8988T (cell line): ENCODE measurements at places on chromosomes 11 and 22.

DNA sequence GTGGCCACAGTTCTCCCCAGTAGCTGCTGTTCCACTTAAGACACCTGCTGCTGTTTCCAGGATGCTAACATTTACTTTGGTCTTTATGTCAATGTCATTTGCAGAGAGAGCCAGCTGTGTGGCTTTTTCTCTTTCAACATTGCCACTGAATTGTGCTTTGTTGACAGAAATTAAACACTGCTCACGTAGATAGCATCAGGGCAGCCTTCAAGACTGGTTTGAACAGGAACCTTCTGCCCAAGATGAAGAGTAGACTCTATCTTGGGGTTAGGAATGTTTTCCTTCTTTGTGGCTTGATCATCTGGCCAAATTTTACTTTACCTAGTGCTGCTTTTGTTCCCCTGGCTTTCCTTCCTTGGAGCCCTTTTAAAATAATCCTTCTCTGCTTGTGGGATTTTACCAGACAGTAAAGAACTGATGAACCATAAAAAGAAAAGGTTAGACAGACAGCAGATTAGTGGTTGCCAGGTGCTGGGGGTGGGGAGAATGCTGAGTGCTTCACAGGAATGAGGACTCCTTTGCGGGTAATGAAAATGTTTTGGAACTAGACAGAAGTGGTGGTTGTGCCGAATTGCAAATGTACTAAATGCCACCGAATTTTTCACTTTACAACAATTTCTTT is 22.7 kb upstream of the XBP1 start:
- DNase-seq, result no peak

- DNase-seq, result no peak
Observed at GRCh38 chr11:133541021-133541719, 8.9 kb upstream of the OPCML start.

DNA sequence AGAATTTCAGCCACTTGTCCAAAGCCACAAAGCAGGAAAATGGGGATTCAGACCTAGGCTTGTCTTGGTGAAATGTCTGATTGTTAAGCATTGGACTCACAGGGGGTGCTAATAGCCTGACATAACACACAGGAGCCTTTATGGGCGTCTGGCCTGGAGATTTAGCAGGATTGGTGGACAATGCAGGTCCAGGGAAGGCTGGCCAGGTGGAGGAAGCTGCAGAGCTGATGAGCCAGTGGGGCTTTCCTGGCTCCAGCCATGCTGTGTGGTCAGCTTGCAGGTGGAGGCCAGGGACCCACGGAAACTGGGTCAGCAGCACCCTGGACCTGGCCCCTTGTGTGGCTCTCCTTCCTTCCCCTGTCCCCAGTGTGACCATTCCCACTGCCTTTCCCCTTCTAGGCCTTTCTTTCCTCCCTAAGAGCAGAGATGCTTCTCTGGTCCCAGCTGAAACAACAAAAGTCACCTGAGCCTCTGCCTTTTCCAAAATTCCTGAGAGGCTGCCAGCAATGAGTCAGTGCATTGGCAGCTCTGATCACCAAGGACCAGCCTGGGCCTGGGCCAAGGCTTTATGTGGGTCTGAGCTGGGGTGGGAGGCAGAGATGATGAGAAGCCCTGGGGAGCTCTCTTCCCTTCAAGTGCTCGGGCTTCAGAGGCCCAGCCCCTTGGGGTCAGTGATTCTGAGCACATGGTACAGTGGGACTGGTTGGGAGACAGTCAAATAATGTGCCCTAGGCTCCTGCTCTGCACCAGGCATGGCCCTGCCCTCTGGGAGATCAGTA is 85.2 kb downstream of the CCDC81 start:
- DNase-seq, result peak; percentile 80

- no peak for DNase-seq
Observed at GRCh38 chr11:17403980-17404759, 15.7 kb upstream of the KCNJ11 start.

- DNase-seq, result no peak
Observed at GRCh38 chr22:42327462-42328129, 57.1 kb upstream of the TCF20 start.

GRCh38 chr22:19509191-19509590 is 15.0 kb downstream of the CLDN5 start:
- no peak for DNase-seq

GRCh38 chr11:65842144-65842543 is 8.4 kb downstream of the SNX32 start:
- DNase-seq, result no peak

DNA sequence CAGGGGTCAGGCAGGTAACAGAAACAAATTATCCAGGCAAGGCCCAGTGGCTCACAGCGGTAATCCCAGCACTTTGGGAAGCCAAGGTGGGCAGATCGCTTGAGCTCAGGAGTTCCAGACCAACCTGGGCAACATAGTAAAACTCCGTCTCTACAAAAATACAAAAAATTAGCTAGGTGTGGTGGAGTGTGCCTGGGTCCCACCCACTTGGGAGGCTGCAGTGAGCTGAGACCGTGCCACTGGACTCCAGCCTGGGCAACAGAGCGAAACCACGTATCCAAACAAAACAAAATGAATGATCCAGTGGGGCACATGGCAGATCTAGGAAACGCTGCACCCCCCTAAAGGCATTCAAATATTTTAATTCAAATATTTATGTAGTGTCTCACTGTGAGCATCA is 9.9 kb downstream of the NUMA1 start:
- no peak for DNase-seq

DNA sequence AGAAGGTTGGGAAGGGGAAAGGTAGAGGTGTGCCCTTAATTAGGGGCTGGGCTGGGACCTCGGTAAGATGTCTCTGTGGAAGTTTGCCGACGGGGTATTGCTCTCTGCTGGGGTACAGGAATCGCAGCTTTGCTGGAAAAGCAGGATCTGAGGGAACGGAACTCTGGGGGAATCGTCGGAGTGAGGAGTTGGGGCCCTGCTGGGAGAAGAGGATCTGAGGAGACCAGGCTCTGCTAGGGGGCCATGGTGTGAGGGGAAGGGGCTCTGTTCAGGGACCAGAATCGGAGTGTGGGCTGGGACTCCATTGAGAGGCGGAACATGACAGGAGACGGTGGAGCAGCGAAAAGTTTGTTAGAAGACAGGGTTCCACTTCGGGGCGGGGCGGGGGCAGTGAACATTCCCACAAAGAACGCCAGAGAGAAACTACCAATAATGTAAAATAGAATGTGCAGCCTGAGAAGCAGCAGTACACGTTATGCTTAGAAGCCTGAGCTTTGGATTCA is 456 bp downstream of the AAMDC start:
- no peak for DNase-seq

DNA sequence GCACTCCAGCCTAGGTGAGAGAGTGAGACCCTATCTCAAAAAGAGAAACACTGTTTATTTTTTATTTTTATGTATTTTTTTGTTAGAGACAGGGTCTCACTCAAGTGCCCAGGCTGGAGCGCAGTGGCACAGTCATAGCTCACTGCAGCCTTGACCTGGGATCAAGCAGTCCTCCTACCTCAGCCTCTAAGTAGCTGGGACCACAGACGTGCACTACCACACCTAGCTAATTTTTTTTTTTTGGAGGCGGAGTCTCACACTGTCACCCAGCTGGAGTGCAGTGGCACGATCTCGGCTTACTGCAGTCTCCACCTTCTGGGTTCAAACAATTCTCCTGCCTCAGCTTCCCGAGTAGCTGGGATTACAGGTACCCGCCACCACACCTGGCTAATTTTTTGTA is 6.4 kb downstream of the RBX1 start:
- DNase-seq, result no peak

GRCh38 chr11:117997823-117998579 is 11.8 kb downstream of the IL10RA start:
- no peak for DNase-seq

GRCh38 chr11:120689596-120690275 is 178.2 kb downstream of the GRIK4 start:
- DNase-seq, result no peak

DNA sequence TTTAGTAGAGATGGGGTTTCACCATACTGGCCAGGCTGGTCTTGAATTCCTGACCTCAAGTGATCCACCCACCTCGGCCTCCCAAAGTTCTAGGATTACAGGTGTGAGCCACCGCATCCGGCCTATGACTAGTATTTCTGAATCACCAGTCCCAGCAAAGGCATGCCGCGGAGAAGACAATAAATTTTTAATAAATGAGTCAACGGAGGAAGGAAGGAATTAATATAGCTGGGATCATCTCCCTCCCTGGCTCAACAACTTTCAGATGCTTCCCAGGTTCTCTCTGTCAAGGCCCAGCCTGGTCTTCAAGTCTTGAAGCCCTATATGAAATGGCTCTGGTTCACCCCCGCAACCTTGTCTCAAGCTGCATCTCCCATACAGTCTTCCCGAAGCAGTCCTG is 45.7 kb downstream of the CYTH4 start:
- DNase-seq, result peak; percentile 71

- DNase-seq, result no peak
Observed at GRCh38 chr22:44133161-44133560, 47.6 kb upstream of the PARVG start.

GRCh38 chr11:69388661-69389060 is 92.8 kb upstream of the LINC01488 start:
- DNase-seq, result no peak

DNA sequence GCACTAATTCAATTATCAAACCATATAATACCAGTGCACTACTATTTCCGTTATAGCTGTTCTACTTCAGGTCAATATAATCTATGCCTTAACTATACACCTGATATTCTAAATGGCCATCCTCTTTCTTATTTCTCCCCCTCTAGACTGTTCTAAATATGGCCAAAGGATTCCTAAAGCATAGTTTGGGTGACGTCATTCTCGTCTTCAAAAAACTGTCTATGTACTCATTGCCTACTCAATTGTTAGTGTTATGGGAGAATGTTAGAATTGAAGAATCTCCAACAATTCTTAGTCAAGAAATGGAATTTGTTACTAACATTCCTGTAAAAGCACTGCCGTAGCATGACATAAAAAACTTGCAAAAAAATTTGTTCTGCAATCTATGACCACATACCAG is 431.1 kb upstream of the ANO3 start:
- no peak for DNase-seq

DNA sequence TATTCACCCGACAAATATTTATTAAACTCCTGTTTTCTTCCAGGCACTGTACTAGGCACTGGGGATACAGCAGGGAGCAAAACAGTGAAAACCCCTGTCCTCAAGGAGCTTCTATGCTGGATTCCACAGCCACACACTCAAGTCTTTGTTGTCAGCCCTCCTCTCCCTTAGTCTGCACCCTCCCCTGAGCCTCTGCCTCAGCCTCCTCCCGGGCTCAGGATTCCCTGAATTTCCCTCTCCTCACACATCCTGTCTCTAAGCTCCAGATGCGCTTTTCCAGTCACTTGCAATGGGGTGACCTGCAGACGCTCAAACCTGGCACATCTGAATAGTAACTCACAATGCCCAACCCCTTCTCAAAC is 13.5 kb upstream of the TUB start:
- no peak for DNase-seq

DNA sequence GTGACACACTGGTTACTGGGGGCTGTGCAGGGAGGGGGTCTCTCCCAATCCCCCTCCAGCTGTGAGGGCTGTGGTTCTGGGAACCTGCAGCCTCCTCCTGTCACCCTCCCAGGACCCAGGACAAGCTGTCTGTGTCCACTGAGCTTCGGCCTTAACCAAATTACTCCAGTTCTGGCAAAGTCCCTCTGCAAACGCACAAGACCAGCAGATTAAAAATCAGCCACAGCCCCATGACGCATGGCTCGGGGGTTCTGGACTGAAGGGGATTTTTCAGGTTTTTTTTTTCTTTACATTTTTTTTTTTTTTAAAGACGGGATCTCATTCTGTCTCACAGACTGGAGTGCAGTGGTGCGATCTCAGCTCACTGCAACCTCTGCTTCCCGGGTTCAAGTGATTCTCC is 32.2 kb upstream of the A4GALT start:
- DNase-seq, result no peak

DNA sequence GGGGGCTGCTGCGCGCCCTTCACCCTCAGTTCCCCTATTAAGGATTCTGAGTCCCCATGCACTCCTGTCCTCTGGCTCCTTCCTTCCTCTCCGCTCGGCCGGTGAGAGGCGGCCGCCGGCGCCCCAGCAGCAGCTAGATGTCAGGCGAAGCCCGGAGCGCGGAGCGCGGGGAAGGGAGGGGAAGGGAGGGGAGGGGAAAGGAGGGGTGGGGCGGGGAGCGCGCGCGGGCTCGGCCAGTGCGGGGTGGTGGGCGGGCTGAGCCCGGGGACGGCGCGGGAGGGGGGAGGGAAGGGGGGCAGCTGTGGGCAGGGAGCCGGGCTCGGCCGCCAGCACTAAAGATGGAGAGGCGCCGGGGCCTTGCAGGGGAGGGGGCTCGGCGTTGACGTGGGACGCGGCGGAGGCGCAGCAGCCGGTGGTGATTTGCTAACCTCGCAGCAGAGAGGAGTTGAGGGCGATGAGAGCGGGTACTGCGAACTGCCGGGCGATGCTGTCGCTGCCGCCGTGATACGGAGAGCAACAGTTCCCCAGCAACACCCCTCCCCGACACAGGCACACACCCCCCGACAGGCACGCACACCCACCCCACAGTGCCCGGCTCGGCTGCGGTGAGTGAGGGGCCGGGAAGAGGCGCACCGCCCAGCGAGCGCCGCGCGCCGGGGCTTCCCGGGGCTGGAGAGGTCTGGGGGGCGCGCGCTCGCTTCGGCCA is at the start of gene ZBTB16:
Gene ZBTB16 (plus strand): TSS at position 434 of the 706 bp plus-strand sequence. CDS start 3,590 bp downstream, outside the sequence.
- DNase-seq, result peak; percentile 49

DNA sequence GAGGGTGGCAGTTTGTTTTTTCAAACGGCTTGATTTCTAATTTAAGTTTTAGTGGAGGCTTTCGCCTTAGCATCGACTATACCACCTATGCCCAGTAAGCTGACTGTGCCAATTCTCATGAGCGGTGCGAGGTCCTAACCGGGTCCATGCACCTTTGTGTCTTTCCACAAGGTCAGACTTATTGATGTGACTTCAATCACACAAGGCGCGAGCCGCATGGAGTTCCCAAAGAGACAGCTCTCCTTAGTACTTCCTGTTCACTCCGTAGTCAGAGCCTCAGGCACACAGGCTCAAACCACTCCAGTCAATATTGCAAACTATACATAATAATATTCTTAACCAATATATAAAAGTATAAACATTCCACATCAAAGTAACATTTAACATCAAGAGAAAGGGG is 18.2 kb downstream of the ST14 start:
- DNase-seq, result no peak

GRCh38 chr11:96760306-96760705 is 370.5 kb downstream of the JRKL start:
- no peak for DNase-seq

- no peak for DNase-seq
Observed at GRCh38 chr22:19233189-19233661, 54.7 kb upstream of the SLC25A1 start.

GRCh38 chr11:5288108-5288905 is 13.4 kb downstream of the OR51B4 start:
- DNase-seq, result no peak
